ENCODE measurements at places on chromosomes 3 and 15.

- DNase-seq: no peak
Measured at GRCh38 chr3:156252656-156253055, 132.3 kb downstream of the KCNAB1 start.

DNA sequence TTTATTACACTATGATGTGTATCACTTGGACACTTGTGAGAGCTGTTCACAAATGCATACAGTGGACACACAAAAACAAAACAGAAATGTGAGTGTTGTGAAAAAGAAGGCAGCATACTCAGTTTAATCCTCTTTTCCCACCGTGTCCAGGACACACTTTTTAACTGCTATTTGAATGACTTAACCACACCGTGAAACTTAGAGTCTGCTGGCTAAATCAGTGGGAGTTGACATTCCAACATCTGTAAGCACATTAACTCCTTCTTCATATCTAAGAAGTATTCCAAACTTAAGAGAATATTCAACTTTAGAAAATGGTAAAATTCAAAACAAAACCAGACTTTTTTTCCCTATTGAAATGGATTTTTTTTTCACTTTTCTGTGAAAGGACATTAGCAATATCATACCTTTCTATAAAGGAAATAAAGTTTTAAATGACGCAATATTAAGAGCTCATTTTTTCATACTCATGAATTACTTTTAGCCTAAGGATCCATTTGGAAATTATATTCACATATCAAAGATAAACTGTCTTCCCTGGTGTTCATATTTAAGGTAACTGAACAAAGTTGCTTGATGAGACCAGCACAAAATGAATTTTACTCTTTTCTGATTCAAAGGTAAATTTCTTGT lies 316.6 kb downstream of the RBMS3 start:
- no peak for DNase-seq

- no peak for DNase-seq
Measured at GRCh38 chr3:16377847-16378302, 112.9 kb downstream of the OXNAD1 start.

GRCh38 chr15:78691167-78691850 lies 50.3 kb upstream of the CHRNB4 start:
- no peak for DNase-seq

- no peak for DNase-seq
Measured at GRCh38 chr3:71492974-71493771, 90.4 kb downstream of the FOXP1 start.

DNA sequence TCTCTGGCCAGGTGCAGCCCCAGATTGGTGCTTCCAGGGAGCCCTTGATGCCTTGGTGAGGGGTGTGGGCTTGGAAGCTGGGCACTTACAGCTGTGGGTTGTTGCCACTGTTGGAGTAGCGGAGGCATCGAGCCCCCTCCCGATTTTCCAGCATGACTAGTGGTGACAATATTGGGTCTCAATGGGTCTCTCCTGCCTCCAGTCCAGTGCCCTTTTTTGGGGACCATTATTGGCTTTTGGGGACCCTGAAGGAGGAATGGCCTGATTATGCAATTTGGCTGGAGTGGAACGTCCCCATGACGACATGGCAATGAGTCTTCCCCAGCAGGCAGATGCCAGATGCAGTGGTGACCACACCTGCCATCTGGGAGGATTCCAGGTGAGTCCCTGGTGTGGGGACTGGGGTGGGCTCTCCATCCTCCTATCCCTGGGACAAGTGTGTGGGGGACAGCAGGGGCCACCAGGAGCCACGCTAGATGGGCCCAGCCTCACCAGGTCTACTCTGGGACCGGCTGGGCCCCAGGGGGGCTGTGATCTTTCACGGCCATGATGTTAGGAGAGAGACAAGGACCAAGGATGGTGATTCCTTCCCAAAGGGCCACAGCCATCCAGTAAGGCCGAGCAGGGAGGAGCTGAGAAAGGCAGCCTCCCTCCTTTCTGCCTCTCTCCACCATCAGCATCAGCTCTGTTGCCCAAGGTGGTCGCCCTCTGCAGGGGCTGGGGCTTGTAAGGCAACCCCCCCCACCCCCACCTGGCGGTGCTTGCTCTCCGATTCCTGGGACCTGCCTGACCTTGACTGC lies 196.8 kb downstream of the GOLGA6L6 start:
- no peak for DNase-seq

DNA sequence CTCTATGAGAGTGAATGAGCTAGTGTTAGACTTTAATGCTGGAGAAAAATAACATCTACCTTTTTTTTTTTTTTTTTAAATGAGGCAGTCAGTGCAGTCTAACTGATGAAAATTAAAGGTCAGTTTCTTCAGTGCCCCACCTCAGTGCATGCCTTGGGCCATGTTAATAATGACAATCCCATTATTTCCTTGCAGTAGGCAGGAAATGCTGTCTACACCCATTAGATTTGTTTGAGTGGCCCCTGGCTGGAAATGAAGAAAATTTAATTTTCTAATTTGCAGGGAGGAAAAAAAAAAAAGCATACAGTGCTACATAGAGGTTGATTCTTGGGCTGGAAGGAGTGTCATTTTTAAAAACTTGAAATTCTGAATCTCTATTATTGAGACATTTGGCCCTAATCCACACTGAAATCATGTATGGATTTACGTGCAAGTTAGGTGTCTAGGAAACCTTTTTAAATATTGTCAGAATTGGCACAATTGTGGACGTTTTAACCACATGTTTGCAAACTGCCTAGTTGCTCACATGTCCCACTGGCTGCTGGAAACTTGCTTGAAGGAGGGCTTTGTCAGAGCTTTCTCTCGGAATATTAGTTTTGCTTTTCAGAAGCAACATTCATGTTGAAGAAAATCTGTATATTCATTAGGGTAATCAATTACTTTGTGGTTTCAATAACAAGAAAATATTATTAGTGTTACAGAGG lies 18.4 kb downstream of the FNDC3B start:
- no peak for DNase-seq

GRCh38 chr3:157132936-157133335 lies 27.0 kb downstream of the CCNL1 start:
- no peak for DNase-seq

DNA sequence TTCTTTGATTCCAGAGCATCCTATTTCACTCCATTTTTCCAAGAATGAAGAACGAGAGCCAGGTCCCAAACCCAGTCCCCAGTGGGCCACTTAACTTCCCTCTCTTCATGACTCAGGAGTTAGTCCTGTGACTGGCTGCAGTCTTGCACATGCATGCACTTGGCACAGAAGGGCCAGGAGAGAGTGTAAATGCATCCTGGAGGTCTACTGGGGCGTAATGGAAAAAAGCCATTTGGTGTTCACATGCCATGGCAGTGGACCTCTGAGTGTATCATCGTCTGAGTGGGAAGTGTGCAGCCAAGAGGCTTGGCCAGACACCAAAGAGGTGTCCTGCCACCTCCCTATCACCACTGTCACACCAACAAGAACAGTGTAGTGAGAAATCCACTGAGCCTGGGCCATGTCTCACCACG lies 15.1 kb upstream of the RFTN1 start:
- DNase-seq: no peak

DNA sequence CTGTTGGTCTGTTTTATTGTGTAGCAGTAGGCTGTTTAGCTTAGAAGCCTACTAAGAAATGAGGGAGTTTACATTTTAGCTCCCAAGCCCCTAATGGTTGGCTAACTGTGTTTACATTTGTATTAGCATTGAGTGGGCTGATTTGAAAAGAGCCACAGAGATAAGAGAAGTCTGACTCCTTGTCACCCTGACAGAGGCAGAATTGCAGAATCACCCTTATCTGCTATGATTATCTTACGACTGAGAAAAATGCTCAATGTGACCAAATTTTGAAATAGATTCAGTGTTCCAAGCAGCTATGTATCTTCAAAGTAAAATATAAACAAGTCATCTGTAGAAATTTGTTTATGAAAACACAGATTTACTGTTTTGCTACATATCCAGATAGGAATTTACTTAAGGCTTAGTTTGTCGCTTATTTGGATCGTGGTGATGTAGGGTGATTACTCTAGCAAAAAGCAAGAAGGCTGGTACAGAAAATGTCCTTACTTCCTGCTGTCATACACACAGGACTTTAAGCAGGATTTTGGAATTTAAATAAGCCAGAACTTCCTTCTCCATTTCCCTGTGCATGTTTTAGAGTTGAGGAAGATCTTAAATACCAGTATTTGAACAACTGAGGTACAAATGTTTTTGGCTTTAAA lies 19.0 kb downstream of the SEMA6D start:
- DNase-seq: no peak

DNA sequence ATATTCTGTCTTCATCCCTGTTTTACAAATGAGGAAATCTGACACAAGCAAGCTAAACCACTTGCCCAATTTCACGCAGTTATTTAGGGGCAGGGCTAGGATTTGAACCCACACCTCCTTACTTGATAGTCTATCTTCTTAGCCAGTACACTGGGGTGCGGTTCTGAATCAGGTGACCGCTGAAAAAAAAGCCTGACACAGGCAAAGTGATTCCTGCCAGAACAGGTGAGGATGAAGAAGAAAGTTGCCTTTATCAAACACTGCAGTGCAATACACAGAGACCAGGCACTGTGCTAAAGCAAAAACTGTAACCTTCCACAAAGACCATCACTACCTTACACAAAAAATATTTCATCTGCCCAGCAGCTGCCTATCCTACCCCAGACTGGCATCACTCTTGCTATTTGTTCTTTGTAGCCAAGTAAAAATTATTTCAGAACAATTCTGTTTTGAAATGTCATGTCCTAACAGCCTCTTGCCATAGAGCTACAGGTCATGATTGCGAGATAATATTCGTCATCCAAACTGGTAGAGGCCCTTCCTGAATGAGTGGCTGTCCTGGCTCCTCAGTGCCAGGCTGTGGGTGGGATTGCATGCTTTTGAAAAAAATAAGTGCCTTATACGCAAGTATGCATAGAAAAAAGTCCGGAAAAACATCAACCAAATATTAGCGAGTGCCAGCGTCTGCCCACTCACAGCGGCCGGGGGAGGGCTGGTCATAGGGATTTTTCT lies 142.3 kb upstream of the TPM1 start:
- no peak for DNase-seq

- no peak for DNase-seq
Measured at GRCh38 chr15:33064878-33065277, 129.6 kb downstream of the FMN1 start.

GRCh38 chr3:115891006-115891636 lies 267.8 kb downstream of the GAP43 start:
- no peak for DNase-seq

DNA sequence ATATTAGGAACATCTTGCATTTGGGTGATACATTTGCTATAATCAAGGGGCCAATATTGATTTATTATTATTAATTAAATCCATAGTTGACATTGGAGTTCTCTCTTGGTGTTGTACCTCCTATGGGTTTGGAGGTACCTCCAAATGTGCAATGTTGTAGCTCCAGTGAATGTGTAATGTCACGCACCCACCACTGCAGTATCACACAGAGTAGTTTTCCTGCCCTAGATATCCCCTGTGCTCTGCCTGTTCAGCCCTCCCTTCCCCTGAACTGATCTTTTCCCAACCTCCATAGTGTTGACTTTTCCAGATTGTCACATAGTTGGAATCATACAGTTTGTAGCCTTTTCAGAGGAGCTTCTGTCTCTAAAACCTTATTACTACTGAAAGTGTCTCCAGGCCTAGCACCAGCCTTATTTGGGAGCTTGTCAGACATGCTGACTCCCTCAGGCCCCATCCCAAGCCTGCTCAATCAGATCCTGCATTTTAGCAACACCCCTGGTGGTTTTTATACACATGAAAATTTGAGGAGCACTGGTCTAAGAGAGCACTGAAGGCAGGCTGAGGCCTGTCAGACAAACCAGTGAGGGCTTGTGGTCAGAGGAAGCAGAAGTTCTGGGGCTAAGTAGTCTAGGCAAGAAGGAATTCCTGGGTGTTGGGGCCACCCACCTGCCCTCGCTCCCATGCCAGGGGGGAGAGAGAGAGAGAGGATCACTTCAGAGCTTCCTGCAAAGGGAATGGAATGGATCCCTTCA lies 73.4 kb downstream of the SLC6A11 start:
- DNase-seq: no peak

DNA sequence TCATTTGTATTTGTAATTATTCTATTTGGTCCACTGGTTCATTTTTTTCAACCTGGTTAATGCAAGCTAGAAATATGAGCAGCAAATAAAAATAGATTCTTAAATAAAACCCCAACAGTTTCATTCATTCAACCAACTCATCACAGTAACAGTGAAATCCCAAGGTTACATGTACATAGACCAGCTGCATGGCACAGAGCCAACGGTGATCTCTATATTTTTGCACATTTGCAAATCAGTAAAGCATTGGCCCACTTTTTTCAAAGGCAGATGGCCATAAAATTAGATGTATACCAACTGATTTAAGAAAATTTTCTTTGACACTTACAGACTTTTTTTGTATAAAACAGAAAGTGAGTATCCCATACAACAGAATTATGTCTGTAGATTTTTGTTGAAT lies 49.3 kb downstream of the STRIT1 start:
- DNase-seq: no peak

DNA sequence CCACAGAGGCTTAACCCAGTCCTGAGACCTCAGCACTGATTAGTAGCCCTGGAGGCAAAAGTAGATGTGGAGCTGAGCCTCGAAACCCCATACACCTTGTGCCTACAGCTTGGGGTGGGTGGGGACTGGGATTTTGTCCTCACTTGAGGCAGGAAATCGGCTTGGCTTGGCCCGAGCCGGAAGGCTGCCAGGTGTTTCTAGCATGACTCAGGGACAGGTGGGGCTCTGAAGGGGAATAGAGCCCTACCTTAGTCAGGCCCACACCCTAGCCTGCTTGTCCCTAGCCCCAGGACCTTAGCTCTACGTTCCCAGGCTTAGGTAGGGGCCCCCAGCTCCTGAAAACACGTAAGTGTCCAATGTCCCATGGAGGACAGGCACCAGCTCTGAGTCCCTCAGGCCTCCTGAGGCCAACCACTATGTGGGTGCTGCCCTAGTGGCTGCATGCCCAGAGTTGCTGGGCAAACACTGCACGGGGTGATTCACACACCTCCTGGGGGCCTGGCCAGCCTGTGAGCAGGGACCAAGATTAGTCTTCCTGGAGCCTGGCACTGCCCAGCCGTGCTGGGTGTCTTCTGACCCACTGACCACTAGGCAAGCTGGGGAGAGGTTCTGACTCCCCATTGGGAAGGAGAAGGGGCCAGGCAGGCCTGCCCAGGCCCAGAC lies 3.1 kb downstream of the MST1R start:
- no peak for DNase-seq

DNA sequence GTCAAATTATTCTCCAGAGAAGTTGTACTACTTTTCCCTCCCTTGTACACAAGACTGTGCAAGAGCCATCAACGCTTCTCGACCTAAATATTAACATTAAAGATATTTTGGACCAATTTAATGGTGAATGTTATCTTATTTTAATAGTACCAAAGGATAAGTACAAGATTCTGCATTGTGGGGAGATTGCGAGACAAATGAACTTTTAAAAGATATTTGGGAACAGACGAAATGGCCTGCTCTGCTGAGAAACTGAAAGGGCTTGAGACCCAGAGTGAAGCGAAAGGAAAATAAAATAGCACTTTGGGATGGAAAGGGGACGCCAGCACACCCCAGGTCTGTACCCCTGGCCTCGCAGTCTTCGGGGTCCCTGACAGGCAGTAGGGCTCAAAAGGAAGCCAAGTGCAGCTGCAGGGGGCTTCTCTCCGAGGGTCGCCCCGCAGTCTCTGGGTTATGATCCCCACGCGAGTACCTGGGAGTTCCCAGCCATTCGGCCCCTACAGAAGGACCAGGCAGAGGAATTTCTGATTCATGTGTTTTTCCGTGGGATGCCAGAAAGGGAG lies 97.6 kb upstream of the VGLL3 start:
- DNase-seq: no peak
